NCI-H1105 (cell line): ENCODE measurements at places on chromosomes 2 and 18.

DNA sequence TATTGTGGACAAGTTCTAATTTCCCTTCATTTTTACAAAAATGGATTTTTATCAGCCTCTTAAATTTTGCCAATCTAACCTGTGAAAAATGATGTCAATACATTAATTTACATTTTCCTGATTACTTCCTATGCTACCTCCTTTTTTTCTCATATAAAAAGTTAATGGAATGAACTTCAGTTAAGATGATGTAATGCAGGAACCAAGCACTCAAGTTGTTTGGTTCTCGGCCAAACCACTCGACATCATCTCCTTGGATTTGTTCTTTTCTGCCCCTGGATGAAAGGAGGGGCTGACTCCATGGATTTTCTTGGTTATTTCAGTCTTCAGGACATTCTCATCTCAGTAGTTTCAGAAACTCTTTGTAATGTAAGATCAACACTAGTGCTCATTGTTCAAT lies 253.1 kb upstream of the NXPH2 start:
- DNase-seq = no peak

DNA sequence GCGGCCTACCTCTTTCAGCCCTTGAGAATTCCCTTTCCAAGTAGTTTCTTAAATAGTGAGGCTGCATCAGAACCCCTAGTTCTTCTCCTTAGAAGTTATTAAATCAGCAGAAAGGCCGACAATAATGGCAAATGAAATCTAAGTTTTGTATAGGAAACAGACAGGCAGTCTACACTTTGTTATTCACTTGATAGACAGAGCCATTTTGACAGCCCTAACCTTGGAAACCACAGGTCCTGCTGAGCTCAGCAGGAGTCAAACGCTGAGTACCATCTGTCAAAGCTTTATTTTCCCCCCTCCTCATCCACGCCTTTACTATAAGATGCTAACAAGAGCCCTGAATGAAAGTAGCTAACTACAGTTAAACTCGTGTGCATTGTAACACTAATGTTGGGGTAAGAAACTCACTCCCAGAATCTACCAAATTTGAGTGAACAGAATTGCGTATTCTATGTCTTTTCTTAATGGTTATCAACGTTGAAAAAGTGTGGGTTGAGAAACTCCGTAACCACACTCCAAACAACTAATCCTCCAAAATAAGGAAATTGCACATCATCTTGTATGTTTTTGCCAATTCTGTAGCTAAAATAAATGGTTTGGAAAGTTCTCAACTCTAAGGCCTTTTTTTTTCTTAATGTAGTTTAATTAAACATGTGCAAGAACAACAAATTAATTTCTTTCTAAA lies 90.6 kb upstream of the EFEMP1 start:
- DNase-seq = no peak

DNA sequence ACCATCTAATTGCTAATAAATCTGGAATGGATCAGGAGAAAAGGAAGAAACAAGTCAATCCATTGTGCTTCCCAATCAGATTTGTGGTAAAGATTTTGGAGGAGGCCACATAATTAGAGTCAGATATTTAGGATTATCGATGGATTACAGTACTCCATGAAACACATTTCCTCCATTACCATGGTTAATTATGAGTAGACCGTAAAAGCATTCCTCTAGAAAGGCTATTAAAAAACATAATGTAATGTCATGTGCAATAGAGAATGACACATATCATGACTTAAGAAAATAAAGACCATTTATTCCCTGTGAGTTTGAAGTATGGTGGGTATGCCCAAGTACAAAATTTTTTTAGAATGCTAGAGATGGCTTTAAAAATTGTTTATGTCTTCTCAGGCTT lies 96.1 kb downstream of the ITGA4 start:
- DNase-seq = no peak

DNA sequence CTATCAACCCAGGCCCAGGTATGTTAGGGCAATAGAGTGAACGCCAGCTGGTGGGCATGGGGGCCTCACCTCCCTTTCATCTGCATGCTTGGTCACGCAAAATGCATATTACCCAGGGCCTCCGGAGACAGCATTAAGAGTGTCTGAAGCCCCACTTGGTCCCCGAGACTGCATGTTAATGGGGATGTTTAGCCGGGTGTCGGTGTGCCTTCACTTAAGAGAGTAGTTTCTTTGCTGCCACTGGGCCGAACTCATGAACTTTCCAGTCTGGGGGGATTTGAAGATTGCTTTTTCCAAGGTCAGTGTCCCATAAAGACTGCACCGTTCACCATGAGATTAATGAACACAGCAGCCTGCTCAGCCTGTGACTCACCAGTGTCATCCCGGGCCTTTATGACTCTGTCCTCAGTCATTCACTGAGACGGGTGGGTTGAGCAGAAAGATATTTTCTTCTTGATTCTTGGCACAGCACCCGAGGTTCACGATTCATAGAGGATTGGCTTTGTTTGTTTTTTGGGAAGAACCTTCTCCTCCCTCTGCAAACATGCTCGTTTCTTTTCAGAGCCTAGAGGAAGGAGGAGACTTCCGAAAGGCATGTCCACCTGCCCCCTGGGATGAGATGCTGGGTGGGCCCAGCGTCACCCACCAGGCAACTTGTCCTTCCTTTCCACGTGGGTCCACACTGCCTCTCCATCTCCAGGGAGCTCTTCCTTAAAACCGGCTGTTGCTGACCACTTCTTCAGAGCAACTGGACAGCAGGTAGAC lies 199.1 kb downstream of the GLI2 start:
- DNase-seq = no peak

DNA sequence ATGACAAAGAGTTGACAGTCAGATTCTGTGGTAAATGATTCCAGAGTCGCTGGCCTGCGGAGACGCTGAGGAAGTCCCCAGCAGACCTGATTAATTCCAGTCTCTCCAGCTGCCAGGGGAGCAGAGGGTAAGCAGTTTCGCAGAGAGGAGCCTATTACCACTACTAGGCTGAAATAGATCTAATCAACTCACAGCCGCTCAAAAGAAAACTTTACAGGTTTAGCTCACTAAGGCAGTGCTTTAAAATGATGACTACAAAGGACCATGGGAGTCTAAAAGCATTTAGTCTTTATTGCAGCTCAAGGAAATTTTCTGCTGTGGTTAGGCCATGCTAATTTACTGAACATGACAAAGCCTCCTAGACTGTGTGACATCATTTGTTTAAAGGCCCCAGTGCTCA lies 445.6 kb upstream of the POU3F3 start:
- DNase-seq = no peak

DNA sequence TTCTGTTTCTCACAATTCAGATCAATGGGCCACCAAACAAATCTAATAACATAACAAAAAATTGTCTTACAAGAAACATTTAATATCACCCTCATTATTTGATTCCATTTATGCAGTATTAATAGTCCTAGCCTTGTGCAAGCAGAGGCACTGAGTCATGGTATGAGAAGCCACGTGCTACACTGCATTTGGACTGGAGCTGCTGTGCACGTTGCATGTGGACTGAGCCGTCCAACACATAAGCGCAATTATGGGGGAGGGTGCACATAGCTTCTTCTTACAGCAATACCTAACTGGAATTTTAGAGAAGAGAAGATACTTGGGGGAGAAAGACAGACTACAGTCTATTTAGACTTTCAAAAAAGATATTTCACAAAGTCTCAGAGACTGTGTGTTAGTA lies 329.6 kb upstream of the ID2 start:
- DNase-seq = no peak

DNA sequence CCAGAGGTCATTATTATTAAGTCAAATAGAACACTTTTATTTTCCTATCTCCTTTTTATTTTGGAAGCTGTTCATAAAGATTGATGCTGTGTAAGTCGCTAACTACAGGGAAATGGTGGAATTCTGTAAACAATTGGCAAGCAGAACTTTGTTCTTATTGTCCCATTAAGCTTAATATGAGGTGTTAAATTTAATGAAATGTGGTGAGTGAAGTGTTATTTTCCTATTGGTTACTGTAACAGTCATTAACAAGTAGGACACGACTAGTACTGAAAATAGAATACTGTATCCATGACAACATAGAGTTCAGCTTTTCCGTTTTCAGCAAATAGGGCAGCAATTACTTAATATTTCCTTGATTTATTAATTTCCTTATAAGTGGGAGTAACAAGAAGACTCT lies 279.1 kb upstream of the ZEB2 start:
- no peak for DNase-seq

DNA sequence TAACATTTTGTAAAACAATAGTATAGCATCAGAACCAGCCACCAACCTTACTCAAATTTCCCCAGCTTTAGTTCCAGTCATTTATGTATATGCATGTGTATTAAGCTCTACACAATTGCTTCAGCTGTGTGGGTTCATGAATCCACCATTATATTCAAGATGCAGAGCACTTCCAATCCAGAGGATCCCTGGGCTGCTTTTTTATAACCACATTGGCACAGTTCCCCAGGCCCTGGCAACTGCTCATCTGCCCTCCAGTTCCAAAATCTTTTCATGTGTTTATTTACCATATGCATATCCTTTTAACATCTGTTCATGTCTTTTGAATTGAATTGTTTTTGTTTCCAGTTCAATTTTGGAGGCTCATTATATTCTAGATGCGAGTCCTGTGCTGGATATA lies 482.9 kb upstream of the HS6ST1 start:
- DNase-seq = peak; percentile 28

GRCh38 chr2:173654161-173654895 lies 299.7 kb downstream of the CDCA7 start:
- DNase-seq = no peak

DNA sequence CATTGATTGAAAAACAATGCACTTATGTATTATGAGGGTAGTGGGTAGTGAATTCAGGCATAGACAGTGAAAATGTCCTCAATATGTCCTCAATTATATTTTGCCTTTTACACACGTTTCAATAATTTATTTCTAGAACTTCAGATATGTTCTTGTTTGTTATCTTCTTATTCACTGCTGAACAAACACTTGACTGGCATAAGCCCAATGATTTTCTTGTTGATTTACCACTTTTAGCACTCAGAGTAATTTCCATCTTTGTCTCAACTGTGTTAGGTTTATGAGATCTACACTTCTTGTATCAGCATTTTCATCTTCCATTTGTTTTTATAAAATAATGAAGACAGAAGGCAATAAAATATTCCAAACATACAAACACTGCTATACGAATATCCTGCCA lies 61.8 kb upstream of the DCC start:
- DNase-seq = no peak

DNA sequence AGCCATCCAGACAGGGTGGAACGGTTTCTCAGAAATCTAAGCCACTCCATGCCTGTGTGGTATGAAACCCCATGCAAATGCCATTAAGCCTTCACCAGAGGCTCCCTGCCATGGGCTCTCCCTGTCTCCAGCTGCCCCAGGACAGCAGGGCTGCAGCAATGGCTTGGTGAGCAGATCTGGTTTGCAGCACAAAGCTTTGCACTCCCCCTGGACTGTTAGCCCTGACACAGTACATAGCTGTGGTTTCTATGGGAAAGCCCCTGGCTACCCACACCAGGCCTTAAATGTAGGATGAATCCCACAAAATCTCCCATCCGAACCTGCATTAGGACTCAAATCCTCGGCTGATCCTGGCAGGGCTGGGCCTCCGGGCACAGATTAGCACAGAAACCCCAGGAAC lies 291.6 kb downstream of the TNS1 start:
- DNase-seq = no peak

DNA sequence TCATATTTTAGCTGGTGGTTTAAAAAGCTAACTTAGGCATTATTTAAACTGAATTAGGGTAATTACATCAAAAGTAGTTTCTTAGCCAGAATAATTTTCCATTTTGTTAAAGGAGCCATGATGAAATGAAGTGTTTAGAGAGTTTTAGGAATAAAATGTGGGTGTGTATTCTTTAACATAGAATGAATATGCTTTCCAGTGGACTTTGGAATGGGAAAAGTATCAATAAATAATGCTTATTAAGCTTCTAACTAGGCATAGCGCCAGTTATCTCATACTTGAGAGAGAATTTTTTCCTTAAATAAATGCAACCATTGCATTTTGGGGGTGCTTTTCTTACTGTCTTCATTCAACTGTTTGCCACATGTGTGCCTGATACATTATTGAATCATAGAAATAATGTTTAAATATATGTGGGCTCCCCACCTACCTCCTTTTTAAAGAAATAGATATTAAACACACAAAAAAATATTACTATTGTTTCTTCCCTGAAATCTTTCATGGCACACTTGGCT lies 90.4 kb downstream of the CAMKMT start:
- DNase-seq = no peak

- DNase-seq = no peak
These were observed 439.5 kb downstream of the MEIS1 start for GRCh38 chr2:66874411-66874810.

- no peak for DNase-seq
These were observed 22.2 kb downstream of the ZSCAN30 start for GRCh38 chr18:35267809-35268208.

- no peak for DNase-seq
These were observed 113.8 kb downstream of the CTAGE1 start for GRCh38 chr18:22303927-22304326.

- DNase-seq = no peak
These were observed 600.1 kb upstream of the RAB6C start for GRCh38 chr2:129379411-129379810.

GRCh38 chr2:1769703-1770422 lies 25.5 kb upstream of the PXDN start:
- peak; percentile 67 for DNase-seq

- no peak for DNase-seq
These were observed 820.8 kb upstream of the FAM98A start for GRCh38 chr2:34419856-34420255.

DNA sequence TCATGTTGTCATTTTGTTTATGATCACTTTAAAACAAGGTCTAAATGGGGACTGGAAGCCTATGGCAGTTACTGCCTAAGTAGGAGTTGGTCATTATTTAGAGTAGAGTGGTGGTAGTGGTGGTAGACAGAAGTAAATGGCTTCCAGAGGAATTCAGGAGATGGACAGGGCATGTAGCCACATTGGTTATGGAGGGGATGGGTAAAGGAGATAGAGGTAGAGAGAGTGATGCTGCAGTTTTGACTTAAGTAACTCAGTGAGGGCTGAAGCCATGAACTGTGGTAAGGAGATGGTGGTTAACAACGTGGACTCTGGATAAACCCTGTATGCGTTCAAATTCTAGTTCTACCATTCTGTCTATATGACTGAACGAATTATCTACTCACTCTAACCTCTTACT lies 61.6 kb upstream of the NOSTRIN start:
- DNase-seq = no peak

GRCh38 chr2:28639836-28640235 lies 111.8 kb upstream of the PPP1CB start:
- no peak for DNase-seq

DNA sequence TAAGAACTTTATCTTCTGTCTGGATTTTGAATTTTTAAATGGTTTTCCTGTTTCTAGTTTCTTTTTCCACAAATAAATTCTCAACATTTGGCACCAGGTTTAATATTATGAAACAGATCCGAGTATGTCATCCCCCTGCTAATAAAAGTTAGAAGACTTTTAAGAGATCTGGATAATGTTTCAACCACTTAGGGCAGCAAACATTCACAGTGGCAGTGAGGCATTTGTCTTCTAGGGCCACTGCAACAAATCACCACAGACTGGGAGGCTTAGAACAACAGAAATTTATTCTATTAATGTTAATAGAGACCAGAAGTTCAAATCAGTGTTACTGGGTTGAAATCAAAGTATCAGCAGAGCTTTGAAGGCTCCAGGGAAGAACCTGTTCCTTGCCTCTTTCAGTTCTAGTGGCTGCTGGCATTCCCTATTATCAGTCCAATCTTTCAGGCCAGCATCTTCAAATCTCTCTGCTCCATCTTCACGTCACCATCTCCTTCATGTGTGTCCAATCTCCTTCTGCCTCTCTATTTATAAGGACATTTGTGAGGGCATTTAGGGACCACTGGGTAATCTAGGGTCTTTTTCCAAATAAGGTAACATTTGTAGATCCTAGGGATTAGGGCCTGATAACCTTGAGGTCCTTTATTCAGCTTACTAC lies 23.4 kb downstream of the ACSL3 start:
- no peak for DNase-seq

- no peak for DNase-seq
These were observed 18.4 kb downstream of the MREG start for GRCh38 chr2:215994911-215995310.
